NCI-H748 treated with DMSO at 0.1 percent for 48 hours (cell line): ENCODE measurements at places on chromosomes 3 and 15.

DNA sequence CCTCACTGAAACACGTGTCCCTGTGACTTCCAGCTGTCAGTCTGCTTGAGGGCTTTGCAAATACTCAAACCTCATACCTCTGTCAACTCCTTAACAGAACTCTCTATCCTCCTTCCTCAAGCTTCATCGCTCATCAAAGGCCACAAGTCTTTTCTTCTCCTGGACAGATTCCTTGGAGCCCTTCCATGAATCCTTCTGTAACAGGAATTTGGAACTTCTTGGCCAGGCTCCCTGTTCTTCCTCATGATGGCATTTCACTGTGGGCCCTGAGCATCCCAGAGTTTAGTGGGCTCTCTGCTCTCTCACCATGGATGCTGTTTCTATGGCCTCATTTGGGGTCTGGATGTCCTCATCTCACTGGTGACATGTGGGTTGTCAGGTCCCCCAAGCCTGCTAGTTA, 105.0 kb upstream of the TLE3 start:
- no peak for DNase-seq

- no peak for DNase-seq
Measured at GRCh38 chr15:63061975-63062374, 19.4 kb downstream of the TPM1 start.

DNA sequence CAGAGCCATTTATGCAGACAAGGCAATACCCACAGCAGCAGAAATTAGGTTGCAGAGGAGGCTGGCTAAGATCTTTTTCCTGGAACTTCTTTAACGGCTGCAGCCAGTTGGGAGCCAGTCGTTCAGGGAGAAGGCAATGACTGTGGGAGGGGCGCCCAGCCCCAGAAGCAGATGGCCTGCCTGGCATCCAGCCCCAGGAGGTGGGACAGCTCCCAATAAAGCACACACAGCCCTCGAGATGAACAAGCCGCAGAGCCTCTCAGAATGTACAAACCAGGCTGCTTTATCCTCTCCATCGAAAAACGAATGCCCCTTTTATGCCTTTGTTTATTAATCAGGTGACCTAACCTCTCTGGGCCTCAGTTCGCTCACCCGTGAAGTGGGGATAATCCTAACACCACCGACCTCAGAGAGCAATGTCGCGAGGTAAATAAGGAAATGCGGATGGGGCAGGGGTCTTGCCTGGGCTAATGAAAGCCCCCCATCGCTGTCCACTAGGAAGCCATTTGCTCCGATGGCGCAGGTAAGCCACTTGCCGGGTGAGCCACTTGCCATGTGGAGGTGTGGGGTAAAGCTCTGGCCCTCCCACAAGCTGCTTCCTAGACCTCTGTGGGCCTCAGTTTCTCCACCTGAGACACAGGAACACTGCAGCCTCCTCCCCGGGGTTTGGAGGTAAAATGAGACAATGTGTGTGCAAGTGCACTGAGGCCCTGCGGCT, 35.8 kb downstream of the MGLL start:
- DNase-seq: no peak

DNA sequence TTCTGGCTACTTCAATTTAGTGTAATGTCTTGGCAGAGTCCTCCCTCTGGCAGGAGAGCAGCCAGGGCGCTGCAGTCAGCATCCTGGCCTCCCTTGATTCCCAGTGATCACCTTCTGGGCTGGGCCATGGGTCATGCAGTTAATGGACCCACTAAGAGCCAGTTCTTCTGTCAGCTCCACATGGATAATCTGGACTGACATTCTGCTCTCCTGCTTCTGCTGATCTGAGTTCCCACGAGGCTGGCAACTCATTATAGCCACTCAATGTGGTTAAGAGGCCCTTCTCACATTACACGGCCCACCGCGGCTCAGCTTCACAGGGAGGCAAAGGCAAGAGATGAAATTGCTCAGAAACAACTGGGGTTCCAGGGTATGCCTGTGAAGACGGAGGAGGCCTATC, 94.0 kb downstream of the WDR76 start:
- DNase-seq: no peak

DNA sequence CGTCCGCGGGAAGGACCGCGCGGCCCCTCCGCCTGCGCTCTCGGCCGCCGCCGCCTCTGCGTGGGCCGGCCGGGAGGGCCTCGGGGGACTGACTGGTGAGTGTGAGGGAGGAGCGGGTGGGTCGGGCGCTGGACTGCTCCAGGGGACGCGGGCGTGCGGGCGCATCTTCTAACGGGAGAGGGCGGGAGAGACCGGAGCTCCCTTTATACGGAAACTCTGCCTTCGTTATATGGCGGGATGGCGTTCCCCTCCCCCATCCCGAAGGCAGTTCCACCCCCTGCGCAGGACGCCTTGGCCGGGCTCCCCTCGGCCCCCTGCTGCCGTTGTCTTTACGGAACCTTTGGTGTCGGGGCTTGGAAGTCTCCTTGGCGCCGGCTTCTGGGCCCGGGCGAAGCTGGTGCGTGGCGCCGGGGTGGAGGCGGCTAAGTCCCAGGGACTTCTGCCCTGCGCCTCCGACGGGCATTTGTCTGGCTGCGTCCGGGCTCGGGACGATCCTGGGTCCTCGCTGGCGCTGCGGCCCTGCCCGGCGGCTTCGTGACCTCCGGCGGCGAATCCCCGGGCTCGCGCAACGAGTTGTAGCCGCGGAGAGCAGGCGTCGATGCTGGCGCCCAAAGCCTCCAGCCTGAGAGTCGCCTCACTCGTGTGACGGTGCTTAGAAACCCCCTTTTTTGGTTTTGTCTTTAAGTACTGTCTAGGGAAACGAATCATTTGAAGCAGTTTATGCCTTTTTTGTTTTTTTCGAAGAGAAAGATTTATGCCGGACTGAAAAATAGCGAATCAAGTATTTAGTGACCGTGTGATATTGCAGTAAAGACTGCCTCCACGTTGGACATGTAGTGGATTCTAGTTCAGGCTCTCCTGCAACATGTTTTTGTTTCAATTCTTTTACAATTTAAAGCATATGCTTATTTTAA, 623 bp downstream of the ZNF639 start:
- DNase-seq: no peak

- DNase-seq: no peak
Measured at GRCh38 chr3:53067567-53067966, 21.7 kb upstream of the SFMBT1 start.

DNA sequence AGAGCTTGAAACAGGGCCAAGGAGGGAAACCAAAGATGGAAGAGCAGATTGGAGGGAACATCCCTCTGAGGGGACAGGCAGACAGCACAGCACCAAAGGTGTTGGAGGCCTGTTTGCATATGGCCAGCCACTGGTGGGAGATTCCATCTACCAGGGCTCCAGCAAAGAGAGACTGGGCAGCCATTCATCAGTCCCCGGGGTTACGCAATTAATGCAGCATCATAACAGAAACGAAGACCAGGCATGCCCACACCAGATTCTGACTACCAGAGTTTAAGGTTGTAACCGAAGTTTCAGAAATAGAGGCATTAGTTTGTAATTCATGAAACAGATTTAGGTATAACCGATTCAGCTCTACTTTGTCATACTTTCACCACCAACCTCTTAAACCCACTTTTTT, 58.1 kb downstream of the COL8A1 start:
- no peak for DNase-seq

DNA sequence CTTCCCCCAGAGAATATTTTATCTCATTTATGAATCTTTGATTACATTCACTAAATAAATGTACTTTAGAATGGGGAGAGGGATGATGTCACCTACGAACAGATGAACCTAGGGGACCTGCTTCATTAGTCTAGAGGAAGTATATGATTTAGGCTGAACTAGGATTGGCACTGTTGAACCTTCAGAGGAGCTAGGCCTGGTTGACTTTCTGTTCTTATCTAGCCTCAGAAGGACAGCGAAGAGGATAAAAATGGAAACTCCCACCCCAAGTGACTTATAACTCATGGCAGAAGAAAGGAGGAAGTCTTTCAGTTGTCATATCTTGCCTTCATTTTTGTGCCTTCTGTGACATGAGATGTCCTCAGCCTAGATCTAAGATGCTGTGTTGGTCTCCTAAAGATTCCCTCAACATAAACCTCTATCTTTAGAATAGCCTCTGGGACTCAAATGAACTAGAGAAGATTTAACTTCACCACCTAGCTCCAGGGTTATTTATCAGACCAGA, 42.6 kb downstream of the POLG start:
- DNase-seq: no peak

DNA sequence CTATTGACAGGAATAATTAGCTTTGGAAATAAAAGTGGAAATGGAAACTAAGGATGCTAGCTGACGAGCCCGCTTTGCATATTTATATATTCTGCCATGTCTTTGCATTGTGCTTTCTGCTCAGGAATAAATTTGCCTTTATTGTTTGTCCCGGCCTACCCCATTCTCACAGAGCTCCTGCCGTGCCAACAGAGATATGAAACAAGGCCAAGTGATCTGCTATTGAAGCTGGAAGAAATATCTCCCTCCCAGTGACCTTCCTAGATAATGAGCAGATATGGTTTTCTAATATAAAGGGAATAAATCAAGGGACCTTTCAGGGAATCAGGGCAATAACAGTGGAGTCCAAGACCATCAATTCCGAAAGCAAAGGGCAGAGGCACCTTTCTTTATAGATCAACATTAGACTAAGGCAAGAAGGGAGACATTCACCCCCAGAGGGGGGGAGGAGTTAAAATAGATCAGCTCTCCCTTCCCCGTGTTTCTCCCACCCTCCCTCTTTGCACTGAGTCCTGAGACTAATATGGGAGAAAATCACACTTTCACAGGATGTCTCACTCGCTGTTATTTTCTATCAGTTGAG, 664.6 kb downstream of the AGBL1 start:
- no peak for DNase-seq

- no peak for DNase-seq
Measured at GRCh38 chr15:63473749-63473998, 30.7 kb upstream of the USP3 start.

DNA sequence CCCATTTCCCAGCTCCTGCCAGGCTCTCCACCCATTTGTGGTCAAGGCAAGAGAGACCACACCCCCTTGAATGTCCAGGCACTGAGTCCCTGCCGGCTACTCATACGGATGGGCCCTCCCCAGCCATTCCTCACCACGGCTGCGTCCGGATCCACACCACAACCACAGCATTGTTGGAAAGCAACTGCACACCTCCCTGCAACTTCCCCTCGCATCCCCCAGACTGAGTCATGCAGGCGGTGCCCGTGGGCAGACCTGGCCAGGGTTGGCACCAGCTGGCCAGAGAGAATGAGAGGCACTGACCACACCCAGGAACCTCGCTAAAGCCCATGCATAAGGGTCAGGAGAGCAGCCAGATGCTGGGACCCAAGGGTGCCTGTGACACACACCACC, 30.5 kb downstream of the LOXL1 start:
- no peak for DNase-seq

DNA sequence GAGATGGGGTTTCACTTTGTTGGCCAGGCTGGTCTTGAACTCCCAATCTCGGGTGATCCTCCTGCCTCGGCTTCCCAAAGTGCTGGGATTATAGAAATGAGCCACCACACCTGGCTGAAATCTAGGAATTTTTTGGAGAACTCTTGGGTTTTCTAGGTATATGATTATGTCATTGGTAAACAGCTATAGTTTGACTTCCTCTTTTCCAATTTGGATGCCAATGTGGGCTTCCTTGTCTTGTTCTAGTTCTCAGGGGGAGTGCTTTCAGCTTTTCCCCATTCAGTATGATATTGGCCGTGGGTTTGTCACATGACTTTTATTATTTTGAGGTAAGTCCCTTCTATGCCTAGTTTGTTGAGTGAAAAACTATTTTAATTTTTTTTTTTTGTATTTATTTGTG, 17.9 kb downstream of the KCNMB3 start:
- no peak for DNase-seq

GRCh38 chr3:116930786-116931185, 221.2 kb downstream of the TUSC7 start:
- DNase-seq: no peak

GRCh38 chr3:420584-420983, 224.0 kb downstream of the CHL1 start:
- DNase-seq: no peak

DNA sequence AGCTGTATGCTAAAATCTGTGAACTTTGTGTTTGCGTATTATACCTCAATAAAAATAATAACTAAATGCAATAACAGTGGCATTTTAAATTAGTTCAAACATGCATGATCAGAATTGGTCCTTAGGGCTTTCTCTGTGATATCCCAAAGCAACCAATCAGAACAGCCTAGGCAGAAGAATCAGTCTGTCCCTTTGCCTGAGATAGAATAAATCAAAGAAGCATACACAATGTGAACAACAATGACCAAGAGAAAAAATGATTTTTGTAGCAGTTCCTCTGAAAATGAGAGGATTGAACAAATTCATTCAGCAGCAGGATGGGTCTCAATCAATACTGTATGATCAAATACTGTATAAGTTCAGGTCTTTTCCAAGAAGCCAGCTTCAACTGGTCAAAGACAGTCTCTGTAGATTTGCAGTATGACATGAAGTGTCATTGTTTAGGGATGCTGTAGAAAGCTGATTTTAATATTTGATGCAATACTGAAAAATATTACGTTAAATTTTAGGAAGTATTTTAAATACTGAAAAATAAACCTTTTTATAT, 1071.6 kb downstream of the AGBL1 start:
- no peak for DNase-seq

DNA sequence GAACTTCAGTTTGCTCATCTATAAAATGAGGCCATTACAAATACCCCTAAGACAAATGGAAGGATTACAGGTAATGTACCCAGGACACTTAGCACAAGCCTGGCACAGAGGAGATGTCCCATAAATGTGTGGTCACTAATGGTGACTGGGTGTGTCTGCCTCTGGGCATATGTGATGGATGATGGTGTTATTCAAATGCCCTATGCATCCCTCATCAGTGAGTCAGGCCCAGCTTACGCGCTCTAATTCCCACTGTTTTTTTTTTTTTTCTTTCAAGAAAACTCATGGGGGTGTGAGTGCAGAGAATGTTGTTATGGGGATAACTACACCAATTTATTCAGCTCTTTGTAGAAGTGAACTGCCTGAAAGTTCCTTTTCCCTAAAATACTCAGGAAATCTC, 23.6 kb upstream of the KIF23 start:
- no peak for DNase-seq

DNA sequence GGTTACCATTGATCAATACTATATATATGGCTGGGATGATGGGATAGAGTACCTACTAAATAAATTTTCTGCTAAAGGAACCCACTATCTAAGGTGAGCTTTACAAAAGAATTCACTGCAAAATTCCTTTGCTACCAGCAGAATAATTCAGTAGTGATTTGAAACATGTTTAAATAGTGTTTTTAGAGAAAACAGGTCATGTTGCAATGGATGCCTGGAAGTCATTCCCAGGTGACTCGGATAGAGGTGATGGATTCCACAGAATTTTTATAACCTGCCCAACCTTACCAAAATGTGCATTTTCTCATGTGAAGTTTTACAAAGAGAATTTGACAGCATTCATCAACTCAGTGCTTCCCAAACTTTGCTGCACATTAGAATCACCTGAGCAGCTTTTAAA, 53.2 kb downstream of the CEP152 start:
- no peak for DNase-seq

- DNase-seq: no peak
Measured at GRCh38 chr3:118863731-118864322, 170.8 kb downstream of the IGSF11 start.
